NCI-H1417 treated with DMSO at 0.1 percent for 48 hours (cell line): ENCODE measurements at places on chromosomes 3 and 15.

DNA sequence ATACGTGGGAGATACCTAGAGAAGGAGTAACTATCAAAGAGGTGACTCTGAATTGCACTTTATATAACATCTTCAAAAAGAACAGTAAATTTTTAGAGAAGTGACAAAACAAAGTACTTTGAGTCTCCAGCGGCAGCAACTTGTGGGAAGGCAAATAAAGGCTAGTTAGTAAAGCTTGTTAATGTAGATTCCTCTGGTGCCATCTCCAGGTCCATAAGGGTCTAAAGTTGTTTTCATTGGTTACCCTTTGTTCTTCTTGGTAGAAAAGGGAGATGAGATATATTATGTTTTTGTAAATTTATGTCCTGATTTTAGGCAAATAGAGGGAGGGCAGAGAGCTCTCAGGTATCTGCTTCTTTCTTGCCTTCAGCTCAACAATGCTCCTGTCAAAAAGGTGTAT, 161.6 kb downstream of the MYRIP start:
- no peak for DNase-seq

- no peak for DNase-seq
These were observed 5.4 kb downstream of the ZBTB47 start for GRCh38 chr3:42658771-42659390.

DNA sequence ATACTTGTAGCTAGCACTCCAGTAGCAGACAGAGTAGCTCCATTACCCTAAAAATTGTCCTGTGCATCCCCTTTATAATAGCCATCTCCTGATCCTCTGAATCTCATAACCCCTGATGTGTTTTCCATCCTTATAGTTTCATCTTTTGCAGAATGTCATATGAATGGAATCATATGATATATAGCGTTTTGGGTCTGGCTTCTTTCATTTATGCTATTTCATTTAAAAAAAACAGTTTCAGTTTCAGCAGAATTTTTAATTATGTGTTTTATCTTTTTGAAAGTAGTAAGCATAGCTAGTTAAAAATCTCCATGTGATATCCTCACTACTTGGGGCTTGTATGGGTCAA, 132.7 kb downstream of the KLF13 start:
- no peak for DNase-seq

DNA sequence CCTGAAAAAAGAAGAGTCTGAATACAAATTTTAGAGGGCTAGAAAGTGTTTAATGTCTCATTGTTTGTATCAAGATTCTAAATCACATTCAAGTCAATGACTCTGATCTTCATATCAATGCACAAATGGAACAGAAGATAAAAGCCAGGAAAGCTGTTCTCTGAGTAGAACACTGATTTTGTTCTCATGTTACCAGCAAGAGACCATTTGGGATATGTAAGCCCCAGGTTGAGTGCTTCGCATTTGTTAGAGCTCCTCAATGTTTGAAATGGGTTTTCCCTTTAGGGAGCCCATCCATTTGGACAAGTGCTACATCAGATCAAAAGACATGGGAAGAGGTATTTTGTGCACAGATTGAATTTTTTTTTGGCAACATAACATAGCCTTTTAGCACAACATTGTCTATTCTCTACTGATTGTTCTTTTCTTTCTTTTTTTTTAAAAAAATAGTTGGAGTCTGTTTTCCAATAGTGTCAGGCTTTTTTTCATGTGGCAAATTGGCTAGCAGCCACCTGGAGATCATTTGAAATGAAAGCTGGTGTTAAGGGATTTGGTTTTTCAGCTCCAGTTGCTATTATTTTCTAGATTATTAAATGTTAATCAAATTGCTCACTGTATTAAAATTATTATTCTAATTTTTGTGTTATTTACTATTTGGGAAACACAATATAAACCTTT, 74.5 kb upstream of the ZPLD1 start:
- DNase-seq = no peak

- no peak for DNase-seq
These were observed 458.4 kb downstream of the PDCD6IP start for GRCh38 chr3:34256791-34257190.

DNA sequence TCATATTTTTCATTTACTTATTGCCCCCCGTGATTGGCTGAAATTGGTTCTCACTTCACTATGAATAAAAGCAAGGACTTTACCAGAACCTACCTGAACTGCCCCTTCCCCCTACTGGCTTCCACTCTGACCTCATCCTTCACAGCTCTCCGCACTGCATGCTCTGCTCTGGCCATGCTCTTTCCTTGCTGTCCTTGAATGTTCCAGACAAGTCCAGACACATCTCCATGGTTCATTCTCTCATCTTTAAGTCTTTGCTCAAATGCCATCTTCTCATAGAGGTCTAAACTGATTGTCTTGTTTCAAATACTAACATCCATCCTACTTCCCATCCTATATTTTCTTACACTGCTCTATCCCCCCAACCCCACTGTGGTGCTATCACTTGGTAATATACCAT, 129.4 kb downstream of the CHST2 start:
- DNase-seq = no peak

GRCh38 chr3:21794291-21794690, 43.3 kb upstream of the ZNF385D start:
- no peak for DNase-seq

GRCh38 chr3:131194816-131195215, 168.1 kb downstream of the NEK11 start:
- DNase-seq = no peak

DNA sequence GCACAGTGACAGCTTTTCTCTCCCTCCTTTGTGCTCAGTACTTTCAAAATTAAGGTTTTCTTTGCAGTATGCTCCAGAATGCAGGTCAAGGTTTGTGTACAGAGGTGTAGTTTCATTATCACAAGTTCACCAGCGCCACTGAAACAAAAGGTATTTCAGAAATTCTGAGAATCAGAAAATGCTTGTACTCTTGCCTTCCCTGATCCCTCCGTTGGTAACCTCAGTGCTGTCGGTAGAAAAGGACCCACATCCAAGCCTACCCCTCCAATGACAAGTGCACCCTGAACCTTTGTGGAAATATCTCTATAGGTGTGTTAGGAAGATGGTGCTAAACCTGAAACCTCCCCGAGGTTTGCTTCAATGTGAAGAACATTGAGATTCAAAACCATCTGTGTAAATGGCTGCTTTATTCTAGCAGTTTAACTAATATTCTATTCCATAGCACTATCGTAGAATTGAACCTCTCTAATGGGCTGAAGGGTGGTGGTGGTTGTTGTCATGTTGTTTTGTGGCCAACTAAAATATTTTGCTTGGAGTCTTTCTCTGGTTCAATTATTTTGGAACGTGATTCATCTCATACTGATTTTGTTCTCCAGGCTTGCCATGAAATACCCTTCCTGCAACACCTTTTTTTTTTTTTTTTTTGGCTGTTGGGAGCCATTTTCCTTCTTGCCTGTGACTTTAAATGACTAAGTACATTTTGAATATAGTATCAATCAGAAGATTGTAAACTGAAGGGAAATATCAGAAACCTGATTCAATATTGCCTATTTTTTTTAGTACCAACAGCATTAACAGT, 20.7 kb downstream of the ZBTB38 start:
- no peak for DNase-seq

DNA sequence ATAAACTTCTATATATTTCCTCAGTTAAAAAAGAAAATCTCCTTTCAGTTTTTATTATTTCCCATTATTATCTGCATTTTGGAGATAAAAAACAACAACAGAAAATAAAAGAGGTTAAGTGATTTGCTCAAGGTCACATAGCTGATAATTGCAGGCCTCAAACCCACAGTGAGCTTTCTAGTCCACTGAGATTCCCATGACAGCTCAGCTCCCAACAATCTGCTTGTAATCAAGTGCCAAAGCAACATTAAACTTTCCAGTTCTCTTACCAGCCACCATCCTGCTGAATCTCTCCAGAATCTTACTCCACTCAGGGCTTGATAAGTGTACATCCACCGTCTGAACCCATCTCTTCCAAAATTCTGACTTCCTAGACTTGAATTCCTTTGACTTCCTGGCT, 318.2 kb upstream of the SEMA6D start:
- no peak for DNase-seq

GRCh38 chr3:72383883-72384282, 464.4 kb downstream of the SHQ1 start:
- no peak for DNase-seq

DNA sequence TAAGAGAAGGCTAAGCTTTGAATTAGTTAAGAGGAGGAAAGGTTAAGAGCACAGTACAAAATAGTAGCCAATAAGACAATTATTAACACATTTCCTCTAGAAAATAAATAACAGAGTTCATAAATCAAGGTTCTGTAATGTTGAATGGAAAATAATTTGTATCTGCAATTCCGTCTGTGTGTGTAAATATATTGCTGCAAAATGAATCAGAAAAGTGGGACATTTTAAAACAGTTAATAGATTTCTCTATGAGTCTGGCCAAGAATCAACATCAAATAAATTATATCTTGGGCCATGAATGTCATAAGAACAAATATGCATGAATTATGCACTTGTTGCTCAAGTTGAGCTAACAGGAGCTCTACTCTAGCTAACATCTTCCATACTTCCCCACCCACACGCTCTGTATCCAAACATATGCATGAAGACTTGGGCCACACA, 14.2 kb upstream of the SUCNR1 start:
- no peak for DNase-seq

- DNase-seq = no peak
These were observed 11.2 kb downstream of the BOC start for GRCh38 chr3:113222451-113223086.

DNA sequence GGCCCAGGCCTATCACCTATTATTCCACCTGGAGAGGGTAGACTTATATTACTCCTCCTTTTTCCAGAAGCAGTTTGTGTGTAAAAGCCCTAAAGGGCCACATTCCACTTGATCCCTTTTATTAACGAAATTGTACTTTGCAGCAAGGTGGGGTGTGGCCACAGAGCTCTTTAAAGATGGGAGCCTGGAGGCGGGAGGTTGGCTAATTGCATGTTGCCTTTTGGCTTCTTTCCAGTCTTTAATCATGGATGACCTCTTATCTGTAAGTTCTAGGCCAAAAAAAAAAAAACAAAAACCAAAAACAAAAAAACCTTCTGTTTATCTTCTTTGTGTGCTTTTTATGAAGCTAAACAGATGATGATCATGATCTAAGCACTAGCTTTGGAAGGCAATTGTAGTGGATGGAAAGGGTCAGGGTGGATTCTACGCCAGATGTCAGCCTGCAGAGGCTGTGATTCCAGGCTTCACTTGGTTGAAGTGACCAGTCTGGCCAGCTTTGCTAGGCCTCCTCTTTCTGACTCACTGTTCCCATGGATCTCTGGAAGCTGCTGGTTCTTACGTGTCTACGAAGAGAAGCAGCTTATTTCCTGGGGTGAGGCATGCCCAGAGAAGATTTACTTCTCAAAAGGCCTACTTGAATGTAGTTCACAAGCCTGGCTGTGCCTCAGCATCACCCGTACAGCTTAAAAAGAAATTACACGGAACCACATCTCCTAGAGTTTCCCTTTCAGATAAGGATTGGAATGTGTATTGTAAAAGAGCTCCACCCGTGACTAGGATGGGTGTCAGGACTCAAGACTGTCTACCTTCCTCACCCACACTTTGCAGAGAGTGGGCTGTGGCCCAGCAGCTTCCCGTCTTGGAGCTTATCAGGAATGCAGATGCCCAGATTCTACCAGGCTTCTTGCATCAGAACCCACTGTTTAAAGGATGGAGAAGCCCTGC, 330.9 kb upstream of the C2CD4B start:
- no peak for DNase-seq
